Inflammatory macrophage (primary cell): ENCODE measurements at places on chromosomes 2 and 18.

DNA sequence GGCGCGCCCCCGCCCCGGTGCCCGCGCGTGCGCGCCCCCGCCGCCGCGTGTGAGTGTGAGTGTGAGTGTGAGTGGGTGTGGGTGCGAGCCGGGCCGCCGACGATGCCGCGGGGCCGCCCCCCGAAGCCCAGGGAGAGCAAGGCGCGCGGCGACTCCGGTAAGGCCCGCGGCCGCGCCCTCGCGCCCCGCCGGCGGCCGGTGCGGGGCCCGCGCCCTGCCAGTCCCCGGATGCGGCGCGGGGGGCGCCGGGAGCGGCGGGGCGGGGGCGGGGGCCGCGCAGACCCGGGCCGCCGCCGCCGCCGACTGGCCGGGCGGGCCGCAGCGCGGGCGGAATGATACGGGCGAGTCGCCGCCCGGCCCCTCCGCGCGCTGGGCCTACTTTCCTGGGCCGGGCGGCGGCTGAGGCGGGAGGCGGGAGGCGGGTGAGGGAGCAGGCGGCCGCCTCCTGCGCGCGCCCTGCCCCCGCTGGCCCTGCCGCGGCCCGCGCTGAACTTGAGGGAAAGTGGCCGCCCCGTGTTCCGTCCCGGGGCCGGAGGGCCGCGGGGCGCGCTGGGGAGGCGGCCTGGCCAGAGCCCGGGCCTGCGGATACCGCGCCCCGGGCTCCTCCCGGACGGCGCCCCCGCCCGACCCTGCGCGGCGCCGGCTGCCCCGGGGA is at the start of gene ZNF236:
TSS of gene ZNF236 (plus strand) at position 52 of the 655 bp plus-strand sequence. CDS start at position 103, 51 bp downstream.
- DNase-seq, result peak; percentile 72

DNA sequence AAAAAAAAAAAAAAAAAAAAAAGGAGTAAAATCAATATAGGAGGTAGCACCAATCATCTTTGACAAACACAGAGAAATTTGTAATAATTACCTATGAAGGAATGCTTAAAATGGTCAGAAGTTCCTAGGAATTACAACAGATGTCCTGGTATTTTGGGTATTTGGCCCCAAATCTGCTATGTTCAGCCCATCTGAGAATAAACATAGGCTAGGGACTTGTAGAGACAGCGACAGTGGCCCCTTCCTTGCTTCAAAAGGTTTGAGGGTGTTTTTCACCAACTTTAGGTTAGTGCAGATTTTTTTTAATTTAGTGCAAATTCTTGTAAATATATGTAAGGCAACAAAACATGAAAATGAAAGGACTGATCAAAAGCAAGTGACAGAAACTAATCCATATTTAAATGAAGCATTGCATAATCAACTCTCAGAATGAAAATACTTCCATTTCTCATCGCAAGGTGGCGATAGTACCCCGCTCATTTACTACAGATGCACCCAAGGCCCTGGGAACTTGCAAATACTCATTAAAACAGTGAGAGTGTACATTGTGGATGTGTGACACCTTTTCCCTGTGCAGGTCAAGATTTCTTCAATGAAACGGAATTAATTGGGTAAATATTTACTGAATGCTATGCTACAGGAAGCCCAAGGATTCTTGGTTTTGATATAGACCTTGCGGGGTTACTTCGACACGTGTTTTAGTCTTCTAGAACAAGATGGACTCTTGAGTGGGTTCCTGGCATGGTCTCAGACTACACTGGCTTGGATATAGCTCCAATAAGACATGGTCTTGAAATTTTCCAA is 44.6 kb downstream of the FAM124B start:
- DNase-seq, result peak; percentile 84

GRCh38 chr2:65354773-65355172 is 77.6 kb downstream of the SPRED2 start:
- DNase-seq, result no peak

- no peak for DNase-seq
These were observed 10.2 kb downstream of the IL1F10 start for GRCh38 chr2:113077921-113078320.

- DNase-seq, result no peak
These were observed 151.8 kb downstream of the MBP start for GRCh38 chr18:76980663-76981395.

DNA sequence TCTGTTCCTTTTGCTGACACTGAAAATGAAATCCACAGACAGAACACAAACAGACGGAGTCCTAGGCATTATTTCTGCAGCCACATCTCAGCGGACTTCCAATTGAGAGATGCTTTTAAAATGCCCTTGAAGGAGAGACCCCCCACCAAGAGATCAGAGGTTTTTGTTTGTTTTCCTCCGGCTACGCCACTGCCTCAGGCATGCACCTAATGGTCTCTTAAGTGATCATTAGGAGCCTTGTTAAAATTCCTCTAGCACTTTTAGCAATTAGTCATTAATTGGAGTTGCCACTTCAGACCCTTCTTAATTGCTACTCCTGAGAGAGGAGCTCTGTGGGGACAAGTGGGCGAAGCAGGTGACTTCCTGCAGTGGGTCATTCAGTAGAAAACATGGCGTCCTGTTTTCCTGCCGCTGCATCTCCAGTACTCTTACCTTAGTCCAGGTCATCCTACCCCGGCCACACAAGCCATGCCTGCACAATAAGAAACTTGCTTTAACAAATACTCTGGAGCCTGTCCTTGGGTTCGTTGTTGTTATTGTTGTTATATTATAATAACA is 257.7 kb upstream of the CHAC2 start:
- DNase-seq, result no peak

DNA sequence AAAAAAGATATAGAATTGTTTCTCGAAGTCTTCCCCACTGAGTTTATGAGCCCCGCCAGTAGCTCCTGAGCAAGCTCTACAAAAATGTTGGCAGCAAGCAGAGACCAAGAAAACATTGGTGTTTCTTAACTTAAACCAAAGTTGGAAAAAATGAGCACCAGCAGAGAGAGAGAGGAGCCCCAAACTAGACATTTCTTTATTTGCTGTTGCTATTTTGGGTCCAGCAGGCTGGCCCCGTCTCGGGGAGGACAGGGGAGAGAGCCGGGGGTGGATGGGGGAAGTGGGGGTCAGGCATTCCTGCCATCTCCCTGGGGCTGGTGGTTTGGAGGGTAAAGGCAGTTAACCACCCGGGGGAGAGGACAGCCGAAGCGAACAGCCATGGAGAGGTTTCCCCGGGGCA is 113.0 kb downstream of the DYSF start:
- DNase-seq, result no peak

DNA sequence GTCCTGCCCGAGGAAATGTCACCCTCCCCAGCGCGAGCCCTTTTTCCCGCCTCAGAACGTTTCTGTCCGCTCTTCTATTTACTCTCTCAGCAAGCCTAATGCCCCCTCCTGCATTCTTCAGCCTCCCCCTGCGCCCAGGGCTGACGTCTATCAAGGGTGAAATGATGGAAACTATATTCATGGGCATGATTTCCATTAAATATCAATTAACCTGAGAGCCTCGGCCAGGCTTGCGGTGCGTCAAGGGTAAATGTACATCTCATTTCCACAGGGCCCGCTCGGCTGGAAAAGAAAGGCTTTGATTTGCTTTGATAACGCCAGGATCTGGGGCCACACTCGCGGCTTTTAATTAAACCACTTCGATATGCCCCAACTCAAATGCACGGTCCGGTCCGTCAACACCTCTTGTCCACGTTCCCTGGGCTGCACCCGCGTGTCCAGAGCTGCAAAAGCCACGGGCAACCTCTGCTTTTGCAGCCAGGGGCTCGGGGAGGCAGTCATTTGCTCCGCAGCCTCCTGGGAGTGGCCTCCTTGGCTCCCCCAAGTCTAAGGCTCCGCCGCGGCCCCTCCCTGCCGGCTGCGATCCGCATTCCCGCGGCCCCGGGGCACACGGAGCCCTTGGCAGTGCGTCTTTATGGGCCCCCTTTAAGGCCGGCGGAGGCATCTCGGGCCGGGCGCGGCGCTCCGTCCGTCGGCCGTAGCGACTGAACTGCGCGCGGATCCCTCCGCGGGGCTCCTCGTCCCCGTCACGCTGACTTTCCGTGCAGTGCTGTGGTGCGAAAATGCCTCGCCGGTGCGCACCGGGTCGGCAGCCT is at the start of gene HOXD8:
TSS of gene HOXD8 (plus strand) at position 724 of the 815 bp plus-strand sequence. CDS start 662 bp downstream, outside the sequence.
- no peak for DNase-seq

GRCh38 chr18:70405052-70405451 is 116.2 kb downstream of the SOCS6 start:
- no peak for DNase-seq

GRCh38 chr2:224395620-224396390 is 6.1 kb downstream of the FAM124B start:
- DNase-seq, result no peak
